ENCODE measurements at places on chromosomes 5 and 9.

DNA sequence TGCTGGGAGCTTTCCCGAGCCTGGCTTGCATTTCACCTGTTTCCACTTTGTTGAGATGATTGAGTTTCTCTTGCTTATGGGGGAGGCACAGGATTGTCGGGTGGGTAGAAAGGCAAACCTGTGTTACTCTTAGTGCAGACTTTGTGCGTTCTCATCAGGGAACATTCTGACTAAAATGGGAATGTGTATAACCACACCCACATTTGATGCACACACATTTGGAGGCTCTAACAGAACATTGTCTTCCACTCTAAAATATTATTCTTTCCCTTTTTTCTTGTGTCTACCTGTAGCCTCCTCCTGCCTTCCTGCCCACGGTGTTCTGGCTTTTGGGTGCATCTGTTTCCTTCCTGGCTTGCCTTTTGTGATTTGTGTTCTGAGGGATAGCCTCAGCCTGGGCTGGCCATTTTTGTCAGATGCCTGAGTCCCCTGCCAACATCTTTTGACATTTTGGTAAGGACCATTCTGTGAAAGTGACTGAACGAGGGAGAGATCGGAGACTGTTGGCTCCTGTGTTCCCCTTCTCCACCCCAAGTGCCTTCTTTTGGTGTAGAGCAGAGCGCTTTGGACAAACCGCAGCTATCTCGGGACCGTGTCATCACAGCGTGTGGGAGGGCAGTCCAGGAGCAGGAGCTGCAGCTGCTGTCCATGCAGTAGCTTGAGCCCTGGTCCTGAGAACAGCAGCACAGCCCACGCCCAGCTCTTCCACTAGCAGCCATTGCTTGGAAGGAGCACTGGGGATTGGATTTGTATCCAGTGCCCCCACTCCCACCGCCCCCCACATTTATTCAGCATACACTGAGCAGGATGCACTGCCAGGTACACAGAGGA lies 101.4 kb downstream of the ARHGAP26 start:
- no peak for DNase-seq

GRCh38 chr5:55427157-55427556 lies 107.6 kb downstream of the PLPP1 start:
- DNase-seq: no peak

- DNase-seq: no peak
These were observed 36.8 kb downstream of the PCDHGC5 start for GRCh38 chr5:141525653-141526052.

DNA sequence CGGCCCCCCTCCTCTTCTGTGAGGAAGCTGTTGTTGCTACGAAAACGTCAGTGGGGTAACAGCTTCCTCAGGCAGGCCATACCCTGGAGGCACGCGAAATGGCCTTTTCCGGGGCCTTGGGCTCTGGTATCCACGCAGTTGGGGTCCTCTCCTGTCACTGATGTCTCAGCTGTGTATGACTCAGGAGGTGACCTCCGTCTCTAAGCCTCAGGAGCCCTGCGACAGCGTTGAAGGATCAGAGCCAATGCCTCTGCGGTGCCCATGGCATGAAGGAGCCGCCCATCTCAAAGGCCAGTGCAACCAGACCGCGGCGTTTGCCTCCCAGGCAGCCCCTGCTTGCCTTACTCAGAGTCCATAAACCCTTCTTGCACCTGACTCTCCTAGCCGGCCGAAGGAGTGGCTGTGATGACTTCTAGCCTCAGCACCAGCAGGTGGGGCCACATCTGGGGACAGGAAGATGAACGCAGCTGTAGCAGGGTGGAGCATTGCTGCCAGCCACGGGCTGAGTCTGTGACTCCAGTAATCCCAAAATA lies 1.0 kb upstream of the MXD3 start:
- no peak for DNase-seq

DNA sequence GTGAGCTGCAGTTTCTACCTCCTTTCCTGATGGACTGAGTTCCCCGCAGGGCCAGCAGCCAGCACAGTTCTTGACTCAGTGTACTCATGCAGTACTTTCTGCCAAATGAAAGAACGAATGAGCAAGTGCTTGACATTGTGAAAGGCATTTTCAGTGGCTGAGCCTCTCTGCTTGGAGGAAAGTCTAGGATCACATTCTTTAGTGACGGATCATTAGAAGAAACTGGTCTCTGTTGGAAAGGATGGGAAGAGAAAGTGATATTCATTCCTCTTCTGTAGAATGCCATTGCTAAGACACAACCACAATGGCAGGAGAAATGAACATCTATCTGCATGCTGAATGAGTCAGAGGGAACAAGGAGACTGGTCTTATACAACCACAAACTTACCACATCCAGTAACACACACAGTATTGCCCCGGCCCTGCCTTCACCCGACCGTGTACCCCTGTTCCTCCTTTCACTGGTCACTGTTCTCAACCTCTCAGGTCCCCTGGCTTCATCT lies 206.9 kb downstream of the CRB2 start:
- DNase-seq: no peak

- no peak for DNase-seq
These were observed 10.6 kb upstream of the NNT start for GRCh38 chr5:43592363-43592762.

GRCh38 chr9:26437056-26437711 lies 455.4 kb downstream of the CAAP1 start:
- no peak for DNase-seq
